ENCODE measurements at places on chromosomes 13 and 19.

GRCh38 chr13:112870051-112870331, 99.0 kb upstream of the MCF2L start:
- DNase-seq: no peak

- DNase-seq: no peak
These were observed 31.8 kb downstream of the PEX11G start for GRCh38 chr19:7456964-7457541.

GRCh38 chr13:28058866-28059613, 41.3 kb downstream of the FLT3 start:
- no peak for DNase-seq

GRCh38 chr19:5094768-5095567, 126.1 kb downstream of the KDM4B start:
- DNase-seq: no peak

GRCh38 chr19:8501516-8501915, 924 bp downstream of the PRAM1 start:
- no peak for DNase-seq
